Tongue (tissue), 3 donors: ENCODE measurements at places on chromosomes 6 and 20.

DNA sequence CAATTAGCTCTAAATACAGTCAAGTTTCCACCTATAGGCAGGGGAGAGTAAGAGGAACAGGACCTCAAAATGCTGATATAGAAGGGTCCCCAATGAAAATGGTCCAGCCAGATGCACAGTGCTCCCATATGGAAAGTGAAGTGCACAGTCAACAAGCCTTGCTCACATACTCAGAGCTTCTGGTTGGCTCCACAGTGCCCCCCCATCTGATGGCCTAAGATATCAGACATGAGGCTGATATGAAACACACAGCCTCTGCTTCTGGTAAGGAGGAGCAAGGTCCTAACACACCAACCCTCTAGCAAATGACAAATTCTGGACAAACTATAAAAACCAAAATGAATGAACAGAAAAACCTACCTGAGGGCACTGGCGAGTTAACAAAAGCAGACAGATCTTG is 111.4 kb upstream of the EMILIN3 start:
- DNase-seq: no peak

- no peak for DNase-seq
These were observed 6.4 kb upstream of the PSMG4 start for GRCh38 chr6:3252369-3252768.

DNA sequence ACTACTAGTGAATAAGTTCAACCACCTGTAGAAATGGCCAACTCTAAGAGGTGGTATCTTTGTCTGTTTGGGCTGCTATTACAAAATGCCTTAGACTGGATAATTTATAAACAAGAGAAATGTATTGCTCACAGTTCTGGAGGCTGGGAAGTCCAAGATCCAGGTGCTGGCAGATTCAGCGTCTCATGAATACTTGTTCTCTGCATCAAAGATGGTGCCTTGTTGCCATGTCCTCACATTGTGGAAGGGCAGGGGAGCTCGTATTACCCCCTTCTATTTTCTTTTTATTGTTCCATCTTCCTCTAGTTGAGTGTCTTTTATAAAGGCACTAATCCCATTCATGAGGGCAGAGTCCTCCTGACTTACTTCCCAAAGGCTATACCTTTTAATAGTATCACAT is 58.0 kb downstream of the LRRC1 start:
- no peak for DNase-seq

DNA sequence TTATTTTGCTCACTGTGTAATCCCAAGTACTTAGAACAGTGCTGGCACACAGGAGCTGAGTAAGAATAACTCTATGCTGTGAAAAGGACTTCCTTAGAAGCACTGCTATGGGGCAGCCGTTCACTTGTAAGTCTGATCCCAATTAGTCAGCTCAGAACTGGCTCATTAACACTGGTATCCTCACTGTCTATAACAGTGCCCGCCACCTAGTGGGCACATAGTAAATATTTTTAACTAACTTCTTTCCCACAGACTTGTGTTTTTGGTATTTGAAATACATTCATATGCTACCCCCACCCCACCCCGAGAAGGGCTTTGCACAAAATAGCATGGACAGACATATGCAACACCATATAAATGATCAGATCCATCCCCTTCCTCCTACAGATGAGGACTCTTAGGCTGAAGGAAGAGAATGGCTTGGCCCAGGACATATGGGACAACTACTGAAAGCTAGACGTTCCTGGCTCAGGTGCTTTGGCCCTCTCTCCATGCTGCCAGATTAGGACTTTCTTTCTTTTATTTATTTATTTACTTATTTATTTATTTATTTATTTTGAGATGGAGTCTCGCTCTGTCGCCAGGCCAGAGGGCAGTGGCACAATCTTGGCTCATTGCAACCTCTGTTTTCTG is 47.1 kb downstream of the DST start:
- DNase-seq: peak; percentile 69

GRCh38 chr20:22384978-22385377 is 199.4 kb downstream of the FOXA2 start:
- no peak for DNase-seq

- DNase-seq: no peak
These were observed 363.1 kb downstream of the PRKN start for GRCh38 chr6:162364488-162364887.

- DNase-seq: peak; percentile 37
These were observed 31.4 kb upstream of the ID1 start for GRCh38 chr20:31573555-31574321.

DNA sequence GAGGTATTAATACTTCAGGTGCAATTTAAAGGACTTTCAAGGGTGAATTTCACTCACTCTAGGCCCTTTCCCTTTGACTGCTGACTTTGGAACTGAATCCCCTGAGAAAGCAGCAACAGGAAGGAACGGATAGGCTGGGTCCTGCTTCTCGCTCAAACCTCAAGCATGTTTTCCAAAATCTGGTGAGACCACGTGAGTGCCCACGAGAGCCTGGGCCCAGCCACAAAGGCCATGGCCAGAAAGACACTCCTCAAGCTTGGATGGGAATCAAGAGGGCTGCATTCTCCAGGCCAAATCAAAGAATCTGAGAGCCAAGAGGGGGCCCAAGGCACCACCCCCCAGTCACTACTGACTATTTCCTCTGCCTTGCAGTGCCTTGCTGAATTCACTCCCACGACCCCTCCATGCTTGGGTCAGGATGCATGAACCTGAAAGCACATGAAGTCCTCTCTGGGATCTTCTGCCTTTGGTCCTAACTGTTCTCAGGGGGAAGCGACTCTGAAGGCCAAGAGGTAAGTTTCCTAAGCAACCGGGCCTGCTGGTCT is 146.1 kb downstream of the NFATC2 start:
- no peak for DNase-seq

DNA sequence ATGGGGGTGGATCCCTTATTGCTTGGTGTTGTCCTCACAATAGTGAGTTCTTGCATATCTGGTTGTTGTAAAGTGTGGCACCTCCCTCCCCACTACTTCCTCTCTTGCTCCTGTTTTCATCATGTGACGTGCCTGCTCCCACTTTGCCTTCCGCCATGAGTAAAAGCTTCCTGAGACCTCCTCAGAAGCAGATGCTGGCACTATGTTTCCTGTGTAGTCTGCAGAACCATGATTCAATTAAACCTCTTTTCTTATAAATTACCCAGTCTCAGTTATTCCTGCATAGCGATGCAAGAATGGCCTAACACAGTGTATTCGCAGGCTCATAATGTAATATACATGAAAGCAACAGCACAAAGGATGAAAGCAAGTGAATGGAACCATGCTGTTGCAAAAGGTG is 28.4 kb upstream of the ANKRD60 start:
- no peak for DNase-seq

- DNase-seq: no peak
These were observed 41.9 kb downstream of the SNHG17 start for GRCh38 chr20:38393259-38393658.

- no peak for DNase-seq
These were observed 58.1 kb downstream of the RAB44 start for GRCh38 chr6:36755435-36756348.

DNA sequence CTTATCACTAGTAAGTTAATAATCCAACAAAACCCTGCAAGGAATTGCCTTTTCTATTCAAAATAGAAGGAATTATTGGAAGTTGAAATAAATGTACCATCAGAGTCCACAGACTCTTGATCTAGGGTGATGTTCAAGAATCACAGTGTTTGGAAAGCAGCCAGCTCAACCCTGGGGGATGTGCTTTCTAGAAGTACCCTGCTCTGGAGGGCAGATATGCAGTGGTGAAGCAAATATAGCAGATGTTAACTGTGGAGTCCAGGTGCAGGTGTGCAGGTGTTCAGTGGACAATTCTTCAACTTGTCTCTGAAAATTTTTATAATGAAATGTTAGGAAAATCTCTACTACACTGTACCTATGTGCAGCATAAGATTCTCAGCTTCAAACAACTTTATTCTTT is 9.1 kb upstream of the INSM1 start:
- DNase-seq: no peak

- peak; percentile 30 for DNase-seq
These were observed 41.3 kb downstream of the DSTN start for GRCh38 chr20:17611290-17611539.

- no peak for DNase-seq
These were observed 370.0 kb upstream of the CNR1 start for GRCh38 chr6:88536071-88536625.

DNA sequence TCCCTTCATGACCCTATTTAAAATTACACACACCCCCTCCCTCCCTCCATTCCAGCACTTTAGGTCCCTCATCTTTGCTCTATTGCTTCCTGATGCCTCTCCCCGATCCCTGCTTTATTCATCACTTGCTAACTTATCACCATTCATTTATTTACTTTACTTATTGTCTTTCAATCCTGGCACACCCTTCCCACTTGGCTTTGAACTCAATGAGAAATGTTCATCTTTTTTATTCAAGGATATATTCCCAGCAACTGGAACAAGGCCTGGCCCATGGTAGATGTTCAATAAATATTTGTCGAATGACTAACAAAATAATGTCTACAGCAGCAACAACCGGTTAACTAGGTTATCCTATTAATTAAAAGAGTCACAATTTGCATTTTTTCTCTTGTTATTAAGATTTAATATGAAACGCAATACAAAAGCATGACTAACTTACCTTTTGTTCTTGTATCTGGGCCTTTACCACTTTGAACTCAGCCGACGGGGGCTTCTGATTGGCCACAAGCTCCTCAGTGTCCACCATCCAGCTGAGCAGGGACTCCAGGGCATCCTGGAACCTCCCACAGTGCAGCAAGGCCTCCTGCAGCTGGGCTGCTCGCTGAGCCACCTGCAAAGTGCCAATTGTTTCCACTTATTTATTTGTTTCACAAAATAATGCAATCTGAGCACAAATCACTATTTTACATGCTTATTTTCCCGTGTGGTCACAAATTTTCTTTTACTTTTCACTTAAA is 107.8 kb downstream of the DST start:
- DNase-seq: no peak

DNA sequence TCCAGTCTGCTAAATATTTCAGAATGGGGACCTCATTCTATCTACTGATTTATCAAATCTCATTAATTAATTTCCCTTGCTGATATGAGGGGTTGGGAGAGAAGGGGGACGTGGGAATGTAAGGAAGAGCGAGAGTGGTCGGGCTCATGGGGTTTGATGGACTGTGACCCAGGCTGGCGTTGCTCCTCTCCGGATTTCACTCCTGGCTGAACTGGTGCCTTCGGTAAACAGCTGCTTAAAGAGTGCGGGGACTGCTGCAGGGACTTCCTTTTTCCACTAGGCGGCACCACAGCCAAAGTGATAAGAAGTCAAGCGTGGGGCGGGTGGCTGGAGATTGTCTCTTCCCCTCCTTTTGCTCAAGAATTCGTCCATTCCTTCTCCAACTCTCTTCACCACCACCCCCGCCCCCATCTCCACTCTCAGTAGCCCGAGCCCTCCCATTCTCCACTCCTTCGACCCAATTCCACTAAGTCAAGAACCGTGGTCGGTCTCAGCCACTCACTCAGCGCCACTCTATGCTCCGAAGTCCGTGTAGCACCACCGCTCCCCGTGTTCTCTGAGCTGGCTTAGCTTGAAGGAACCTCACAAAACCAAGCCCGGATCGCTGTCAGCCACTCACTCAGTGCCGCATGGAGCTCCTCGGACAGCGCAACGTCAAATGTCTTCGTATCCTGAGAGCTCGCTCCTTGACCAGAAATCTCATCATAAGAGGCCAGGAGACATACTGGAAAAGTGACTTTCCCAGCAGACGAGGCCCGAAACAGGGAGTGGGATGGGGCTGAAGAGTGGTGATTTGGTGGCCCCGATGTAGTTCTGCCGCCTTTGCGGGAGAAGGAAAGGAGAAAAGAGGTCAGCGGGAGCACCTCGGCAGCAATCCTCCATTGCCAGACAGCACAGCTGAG is 9.7 kb downstream of the TRIM31 start:
- peak; percentile 91 for DNase-seq

DNA sequence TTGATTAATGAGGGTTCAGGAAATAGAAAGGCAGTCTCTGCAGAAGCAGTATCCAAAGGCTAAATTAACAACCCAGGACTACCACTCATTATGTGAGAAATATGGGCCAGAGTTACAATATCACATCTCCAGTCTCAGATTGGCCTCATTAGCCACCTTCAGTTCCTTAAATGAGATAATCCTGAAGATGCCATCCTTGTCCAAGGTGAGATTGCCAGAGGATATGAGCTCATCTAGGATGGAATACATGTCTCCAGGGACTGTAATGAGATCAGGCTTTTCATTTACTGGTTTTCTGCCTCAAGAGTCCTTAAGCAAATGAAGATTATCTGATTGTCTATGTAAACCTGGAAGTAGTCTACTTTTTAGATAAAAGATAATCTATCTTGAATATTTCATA is 196.3 kb downstream of the FUT9 start:
- DNase-seq: no peak

- DNase-seq: no peak
These were observed 14.9 kb upstream of the TCFL5 start for GRCh38 chr20:62876501-62876901.

- DNase-seq: peak; percentile 89
These were observed 68.1 kb upstream of the SNRPB2 start for GRCh38 chr20:16661756-16662155.

DNA sequence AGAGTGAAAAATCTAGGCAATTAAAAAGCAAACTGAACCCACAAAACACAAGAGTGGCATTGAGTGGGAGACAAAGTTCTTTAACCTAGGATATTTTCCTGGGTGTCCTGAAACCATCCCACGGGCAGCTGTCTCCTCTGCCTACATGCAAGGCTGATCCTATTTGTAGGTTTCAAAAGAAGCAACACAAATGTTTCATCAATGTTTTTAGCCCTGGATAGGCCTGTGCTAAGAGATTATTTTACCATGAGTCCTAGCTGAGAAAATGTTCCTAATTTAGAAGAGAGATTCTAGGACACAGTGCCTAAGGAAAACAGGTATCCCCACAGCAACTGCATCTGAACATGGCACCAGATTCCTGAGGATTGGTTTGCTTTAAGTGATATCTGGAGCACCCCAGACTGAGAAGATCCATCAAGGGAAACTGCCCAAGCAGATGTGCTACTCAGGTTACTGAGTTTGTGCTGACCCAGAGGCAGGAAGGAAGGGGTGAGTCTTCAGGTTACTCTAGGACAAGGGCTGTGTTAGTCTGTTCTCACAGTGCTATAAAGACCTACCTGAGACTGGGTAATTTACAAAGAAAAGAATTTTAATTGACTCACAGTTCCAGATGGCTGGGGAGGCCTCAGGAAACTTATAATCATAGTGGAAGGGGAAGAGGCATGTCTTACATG is 111.6 kb upstream of the UST start:
- DNase-seq: no peak

GRCh38 chr6:25902071-25902470 is 28.0 kb upstream of the SLC17A3 start:
- DNase-seq: no peak

- DNase-seq: no peak
These were observed 24.9 kb downstream of the SESN1 start for GRCh38 chr6:109069746-109070145.

- peak; percentile 76 for DNase-seq
These were observed 3.4 kb upstream of the BHLHE23 start for GRCh38 chr20:63009988-63010769.

- no peak for DNase-seq
These were observed 24.5 kb downstream of the NDUFAF5 start for GRCh38 chr20:13809373-13809772.

DNA sequence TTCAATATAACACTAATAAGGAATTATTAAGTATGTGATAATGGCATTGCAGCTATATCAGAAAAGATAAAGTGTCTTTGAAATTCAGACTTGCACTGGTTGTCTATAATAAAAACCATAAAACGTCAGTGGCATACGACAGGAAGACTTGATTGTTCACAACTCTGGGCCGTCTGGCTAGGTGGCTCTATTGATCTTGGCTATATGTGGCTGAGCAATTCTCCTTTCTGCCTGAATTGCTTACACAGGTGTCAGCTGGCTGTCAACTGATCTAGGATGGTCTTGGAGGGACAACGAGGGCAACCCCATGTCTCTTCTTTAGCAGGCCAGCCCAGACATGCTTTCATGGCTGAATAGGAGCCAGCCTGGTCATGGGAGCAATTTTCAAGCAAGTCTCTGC is 359.1 kb downstream of the QKI start:
- DNase-seq: no peak
